ENCODE measurements at places on chromosomes 16 and 17. TPM values are rescaled to one million over a fixed set of nuclear protein-coding genes. Genes with fewer than 3 reads are reported as not detected.
A peak's percentile ranks its signal among the peaks of the same experiment; 100 is the strongest.

- H3K4me3 ChIP-seq: no peak overlapping the region
- DNase-seq: no peak
- no peak overlapping the region for H3K27ac ChIP-seq
- H3K4me1 ChIP-seq: no peaks in the 10 kb centered on the region
Measured at GRCh38 chr17:67047382-67047781, 3.0 kb downstream of the CACNG1 start.

DNA sequence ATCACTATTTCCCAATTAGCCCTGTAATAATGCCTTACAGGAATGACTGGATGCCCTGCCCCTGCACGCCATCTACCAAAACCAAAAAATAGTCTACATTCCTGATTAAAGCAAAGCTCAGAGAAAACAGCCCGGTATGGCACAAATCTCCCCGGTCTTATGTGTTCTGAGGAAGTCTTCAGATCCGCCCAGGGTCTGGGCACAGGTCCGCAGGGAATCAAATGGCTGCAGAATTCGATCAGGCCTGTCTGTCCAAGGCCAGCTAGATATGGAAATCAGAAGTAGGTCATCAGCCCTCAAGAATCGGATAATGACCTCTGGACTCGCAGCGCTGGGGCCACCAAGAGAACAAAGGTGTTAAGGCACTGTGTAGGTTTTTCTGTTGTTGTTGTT is 171.0 kb downstream of the ZFHX3 start:
- H3K4me3 ChIP-seq: no peak overlapping the region
- peaks cover 26% of the 10 kb centered on the region for H3K4me1 ChIP-seq
- H3K27ac ChIP-seq: peak overlapping the region; percentile 49
- peaks cover 7% of the 10 kb centered on the region for H3K36me3 ChIP-seq
- no peaks in the 10 kb centered on the region for H3K27me3 ChIP-seq

- no peak for DNase-seq
- H3K4me1 ChIP-seq: peaks cover 4% of the 10 kb centered on the region
- no peaks in the 10 kb centered on the region for H3K36me3 ChIP-seq
Measured at GRCh38 chr17:6035801-6036394, 34.3 kb upstream of the WSCD1 start.

GRCh38 chr17:50052822-50053653 is 2.9 kb upstream of the ITGA3 start:
- H3K4me1 ChIP-seq: peaks cover 51% of the 10 kb centered on the region
- no peaks in the 10 kb centered on the region for H3K27me3 ChIP-seq
- no peak for DNase-seq
- no peak overlapping the region for H3K4me3 ChIP-seq

DNA sequence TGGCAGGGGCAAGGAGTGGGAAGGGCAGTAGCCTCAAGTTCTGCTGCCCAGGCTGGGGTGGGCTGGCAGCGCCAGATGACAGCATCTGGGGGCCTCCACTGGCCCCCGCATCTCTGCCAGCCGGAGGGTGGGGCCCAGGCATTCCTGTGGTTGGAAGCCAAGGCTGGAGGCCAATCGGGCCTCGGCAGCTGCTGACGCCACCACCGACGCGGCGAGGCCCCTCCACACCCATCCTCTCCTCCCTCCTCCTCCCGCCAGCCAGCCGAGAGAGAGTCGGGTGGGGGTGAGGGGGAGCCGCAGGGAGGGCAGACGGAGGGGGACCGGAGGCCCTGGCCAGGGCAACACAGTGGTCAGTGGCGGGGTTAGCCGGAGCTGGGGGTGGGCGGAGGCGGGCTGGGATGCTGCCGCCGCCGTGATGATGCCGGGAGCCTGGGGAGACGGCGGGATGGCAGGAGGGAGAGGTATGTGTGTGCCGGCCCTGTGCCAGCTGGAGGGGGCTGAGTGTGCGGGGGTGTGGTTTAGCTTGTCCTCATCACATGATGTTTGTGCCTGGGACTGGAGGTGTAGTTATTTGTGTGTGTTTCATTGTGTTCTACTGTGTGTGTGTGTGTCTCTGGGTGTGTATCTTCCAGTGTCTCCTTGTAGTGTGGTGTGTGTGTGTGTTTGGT is 36.6 kb downstream of the ARHGAP23 start:
- H3K36me3 ChIP-seq: peaks cover 74% of the 10 kb centered on the region
- H3K4me3 ChIP-seq: peak overlapping the region; percentile 65
- DNase-seq: peak; percentile 95
- no peaks in the 10 kb centered on the region for H3K27me3 ChIP-seq

DNA sequence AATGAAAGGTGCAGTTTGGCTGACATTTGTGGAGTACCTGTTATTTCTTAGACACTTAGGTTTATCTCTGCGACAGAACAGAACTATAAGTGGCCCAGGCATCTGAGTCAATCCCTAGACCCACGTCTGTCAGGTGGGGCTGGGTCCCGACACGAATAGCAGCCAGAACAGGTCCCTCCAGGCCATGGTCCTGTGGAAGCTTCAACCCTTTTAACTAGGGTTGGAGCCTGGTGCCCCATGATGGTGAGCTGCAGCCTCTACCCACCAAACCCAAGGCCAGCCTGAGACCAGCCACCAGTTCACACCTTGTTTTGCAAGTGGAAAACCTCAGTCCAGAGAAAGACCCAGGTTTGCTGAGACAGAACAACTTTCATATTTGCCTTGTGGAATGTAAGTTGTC is 74.6 kb upstream of the TMEM97 start:
- H3K4me1 ChIP-seq: no peaks in the 10 kb centered on the region
- no peaks in the 10 kb centered on the region for H3K36me3 ChIP-seq
- no peak overlapping the region for H3K27ac ChIP-seq
- no peak for DNase-seq

DNA sequence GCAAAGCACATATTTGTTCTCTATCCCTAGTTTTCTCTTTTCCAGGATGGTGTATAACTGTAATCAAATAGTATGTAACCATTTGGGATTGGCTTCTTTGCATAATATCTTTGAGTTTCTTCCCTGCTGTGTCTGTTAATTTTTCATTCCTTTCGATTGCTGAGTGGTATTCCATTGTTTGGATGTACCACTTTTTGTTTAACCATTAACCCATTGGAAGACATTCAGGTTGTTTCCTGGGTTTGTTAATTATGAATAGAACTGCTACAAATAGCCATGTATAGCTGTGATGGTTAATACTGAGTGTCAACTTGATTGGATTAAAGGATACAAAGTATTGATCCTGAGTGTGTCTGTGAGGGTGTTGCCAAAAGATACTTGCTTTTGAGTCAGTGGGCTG is 4.6 kb upstream of the SLFN13 start:
- H3K27me3 ChIP-seq: peaks cover 31% of the 10 kb centered on the region
- no peaks in the 10 kb centered on the region for H3K36me3 ChIP-seq
- H3K4me1 ChIP-seq: peaks cover 15% of the 10 kb centered on the region

CES1 gene
- total RNA-seq: 6.7 TPM

MPDU1 gene
- 50.4 TPM for total RNA-seq

TIGD7 gene
- total RNA-seq: 8.3 TPM

BCAR1 gene
- 45.7 TPM for total RNA-seq

ASPA gene
- total RNA-seq: 2.2 TPM
